HFFc6 (cell line): ENCODE measurements at places on chromosomes 3 and 15.

GRCh38 chr3:119580067-119580760 lies 922 bp downstream of the ADPRH start:
- no peak for DNase-seq

DNA sequence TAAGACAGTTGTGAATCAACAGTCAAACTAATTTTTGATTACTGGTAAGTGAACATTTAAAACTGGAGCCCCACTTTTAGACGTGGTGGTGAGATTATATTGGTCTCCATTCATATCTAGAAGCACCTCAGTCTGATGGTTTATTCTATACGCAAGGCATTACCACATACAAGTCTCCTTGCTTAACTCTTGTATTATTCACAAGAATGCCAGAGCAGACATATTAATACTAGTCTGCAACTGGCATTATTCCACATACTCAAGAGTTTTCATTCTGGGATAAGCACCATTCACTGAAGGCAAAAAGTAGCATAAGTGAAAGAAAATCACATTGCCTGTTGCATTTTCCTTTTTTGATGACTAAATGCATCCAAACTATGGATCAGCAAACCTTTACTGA lies 36.9 kb upstream of the MEIS2 start:
- no peak for DNase-seq

DNA sequence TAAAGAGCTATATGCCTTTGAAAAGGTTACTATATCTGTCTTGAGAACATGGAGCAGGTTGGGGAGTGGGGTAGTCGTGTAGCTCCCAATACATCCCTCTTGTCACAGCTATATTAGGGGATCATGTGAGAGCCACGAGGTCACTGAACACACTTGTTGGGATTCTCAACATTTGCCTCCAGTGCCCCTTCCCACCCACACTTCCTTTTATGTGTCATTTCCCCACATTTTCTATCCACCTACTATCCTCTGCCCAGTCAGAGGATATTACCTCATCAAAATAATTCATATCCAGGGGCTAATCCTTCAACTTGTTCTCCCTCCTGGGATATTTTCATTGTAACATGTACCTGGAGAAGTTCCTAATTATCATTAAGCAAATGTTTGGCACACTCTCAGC lies 85.0 kb downstream of the CYP19A1 start:
- DNase-seq: no peak

DNA sequence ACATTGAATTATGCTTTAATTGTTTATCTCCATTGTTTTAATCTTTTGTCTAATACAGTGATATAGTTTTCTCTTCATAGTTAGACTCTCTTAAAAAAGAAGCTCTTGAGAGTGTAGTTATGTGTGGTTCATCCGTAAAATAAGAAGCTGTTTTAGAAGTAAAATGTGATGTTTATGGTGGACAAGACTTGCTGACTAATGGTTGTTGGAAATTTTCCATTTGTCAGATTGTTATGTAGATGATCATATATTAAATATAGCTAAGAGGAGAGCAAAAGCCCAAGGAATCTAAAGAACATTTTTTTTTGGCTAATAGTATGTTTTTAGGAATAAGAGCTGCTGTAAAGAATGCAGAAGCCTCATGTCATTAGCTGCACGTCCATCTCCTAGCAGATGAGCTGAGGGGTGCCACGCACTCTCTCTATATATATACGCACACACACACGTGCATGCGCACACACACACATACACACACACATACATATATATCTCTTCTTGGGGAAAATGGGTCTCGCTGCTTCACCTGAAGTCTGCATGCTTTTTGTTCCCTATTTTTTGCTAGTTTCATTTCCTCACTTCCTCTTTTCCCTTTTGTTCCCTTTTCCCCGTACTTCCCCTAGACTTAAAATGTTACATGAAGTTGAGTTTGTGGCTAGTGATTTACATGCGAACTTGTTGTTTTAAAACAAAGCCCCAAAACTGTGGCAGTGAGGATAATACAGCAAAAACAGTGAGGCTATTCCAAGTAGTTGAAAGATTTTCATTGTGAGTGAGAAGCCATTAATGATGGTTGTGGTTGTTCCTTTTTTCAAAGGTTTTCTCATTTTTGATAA lies 107.8 kb downstream of the MBNL1 start:
- peak; percentile 66 for DNase-seq

GRCh38 chr3:110731148-110731547 lies 340.5 kb upstream of the NECTIN3 start:
- no peak for DNase-seq

- no peak for DNase-seq
Measured at GRCh38 chr15:56923174-56923591, 4.7 kb downstream of the TCF12 start.

DNA sequence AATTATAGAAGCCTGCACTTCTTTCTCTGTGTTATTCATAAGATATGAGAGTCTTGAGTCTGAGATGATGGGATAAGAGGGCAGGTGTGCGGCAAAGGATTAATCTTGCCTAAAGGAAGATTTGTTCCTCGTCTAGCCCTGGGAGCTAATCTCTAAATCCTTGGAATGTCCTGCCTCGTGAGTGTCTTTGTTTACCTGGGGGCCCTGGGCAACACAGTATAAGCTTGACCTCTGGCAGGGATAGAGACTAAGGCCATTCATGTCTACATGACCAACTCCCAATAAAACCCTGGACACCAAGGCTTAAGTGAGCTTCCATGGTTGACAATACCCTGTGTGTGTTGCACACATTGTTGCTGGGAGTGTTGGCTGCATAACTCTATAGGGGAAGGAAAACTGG lies 3.2 kb upstream of the AGBL1 start:
- DNase-seq: no peak

DNA sequence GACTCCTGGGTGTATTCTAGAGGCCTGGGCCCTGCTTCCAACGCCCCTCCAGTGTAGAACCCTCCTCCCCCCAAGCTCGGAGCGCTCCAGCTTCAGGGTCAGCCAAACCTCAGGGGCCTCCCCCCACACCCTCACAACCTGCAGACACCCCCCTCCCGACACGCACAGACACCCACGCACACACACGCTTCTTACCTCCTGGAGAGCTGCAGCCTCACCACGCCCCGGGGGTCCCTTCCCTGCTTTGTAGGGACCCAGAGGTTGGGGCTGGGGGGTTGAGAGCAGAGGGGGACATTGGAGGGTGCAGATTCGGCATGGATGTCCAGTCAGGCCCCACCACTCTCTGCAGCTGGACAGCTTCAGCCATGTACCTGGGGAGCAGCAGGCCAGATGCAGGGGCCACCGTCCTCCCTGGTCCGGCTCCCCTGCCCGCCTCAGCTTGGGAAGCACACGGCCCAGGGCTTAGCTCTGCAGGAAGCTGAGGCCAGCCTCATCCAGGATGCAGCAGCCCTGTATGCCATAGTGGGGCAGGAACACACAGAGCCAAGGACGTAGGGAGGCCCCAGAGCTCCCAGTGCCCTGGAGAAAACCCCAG lies 13.0 kb downstream of the ZDHHC19 start:
- DNase-seq: no peak

GRCh38 chr15:81239190-81239589 lies 42.5 kb downstream of the IL16 start:
- DNase-seq: no peak

GRCh38 chr3:160886421-160886820 lies 130.4 kb downstream of the PPM1L start:
- DNase-seq: no peak

- peak; percentile 16 for DNase-seq
Measured at GRCh38 chr15:41417418-41418195, 712 bp downstream of the RTF1 start.

GRCh38 chr3:11591002-11591355 lies 52.7 kb downstream of the VGLL4 start:
- DNase-seq: peak; percentile 56

- DNase-seq: peak; percentile 35
Measured at GRCh38 chr3:191473661-191474198, 12.8 kb downstream of the PYDC2 start.

GRCh38 chr15:47959617-47960413 lies 161.0 kb upstream of the SLC24A5 start:
- DNase-seq: no peak

DNA sequence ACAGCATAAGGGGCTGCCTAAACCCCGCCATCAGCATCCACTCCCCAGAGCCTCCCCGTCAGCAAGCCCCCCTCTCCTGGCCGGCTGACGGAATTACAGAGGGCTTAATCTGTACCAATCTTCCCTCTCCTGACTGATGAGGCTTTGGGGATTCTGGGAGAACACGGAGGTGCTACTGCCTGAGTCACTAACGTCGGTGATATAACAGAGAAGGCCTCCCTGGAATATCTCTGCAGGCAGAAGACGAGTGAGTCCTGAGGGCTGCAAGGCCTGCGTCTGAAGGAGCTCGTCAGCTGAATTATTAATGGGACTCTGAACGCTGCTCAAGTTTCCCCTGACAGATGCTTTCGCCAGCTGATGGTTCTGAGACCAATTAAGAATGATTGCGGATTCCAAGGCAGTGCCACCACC lies 147.7 kb downstream of the XXYLT1 start:
- no peak for DNase-seq

- DNase-seq: peak; percentile 66
Measured at GRCh38 chr3:132134611-132135010, 99.8 kb upstream of the CPNE4 start.

GRCh38 chr15:93801206-93801605 lies 430.2 kb upstream of the MCTP2 start:
- DNase-seq: no peak

DNA sequence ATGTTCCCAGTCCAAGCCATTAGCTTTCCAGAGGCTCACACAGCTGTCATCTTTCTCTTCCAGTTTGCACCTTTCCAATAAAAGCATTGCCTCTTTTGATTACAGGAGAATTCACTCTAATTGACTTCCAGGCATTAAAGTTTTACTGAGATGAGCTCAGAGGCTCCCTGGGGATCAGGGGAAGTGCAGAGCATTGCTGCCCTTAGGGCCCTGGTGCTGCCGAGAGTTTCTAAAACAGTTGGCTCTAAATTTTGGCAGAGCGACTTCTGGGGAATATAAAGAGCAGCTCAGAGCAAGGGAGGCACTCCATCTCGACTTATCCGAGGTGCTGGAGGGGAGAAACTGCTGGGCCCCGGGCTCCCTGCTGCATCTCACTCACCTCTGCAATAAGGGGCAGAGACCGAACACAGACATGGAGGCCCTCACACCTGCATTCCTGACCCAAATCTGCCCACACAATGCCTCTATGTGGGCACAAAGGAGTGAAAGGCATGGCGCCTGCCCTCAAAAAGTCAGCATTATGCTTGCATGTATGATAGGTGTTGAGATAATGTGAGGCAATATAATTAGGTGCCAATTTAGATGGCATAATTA lies 61.7 kb downstream of the SCN11A start:
- no peak for DNase-seq

- no peak for DNase-seq
Measured at GRCh38 chr3:104297617-104298016, 1069.1 kb upstream of the ALCAM start.

DNA sequence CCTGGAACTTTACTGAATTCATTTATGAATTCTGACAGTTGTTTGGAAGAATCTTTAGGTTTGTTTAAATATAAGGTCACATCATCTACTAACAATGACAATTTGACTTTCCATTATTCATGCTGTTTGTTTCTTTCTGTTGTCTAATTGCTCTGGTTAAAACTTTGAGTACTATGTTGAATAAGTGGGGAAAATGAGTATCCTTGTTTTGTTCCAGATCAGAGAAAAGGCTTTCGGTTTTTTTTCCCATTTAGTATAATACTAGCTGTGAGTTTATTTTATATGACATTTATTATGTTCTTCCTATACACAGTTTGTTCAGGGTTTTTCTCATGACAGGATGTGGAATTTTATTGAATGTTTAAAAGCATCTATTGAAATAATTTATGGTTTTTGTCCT lies 11.3 kb upstream of the TUBGCP5 start:
- no peak for DNase-seq

GRCh38 chr3:45516829-45517228 lies 77.7 kb upstream of the LIMD1 start:
- no peak for DNase-seq

GRCh38 chr3:13884851-13885703 lies 5.2 kb upstream of the WNT7A start:
- DNase-seq: no peak

DNA sequence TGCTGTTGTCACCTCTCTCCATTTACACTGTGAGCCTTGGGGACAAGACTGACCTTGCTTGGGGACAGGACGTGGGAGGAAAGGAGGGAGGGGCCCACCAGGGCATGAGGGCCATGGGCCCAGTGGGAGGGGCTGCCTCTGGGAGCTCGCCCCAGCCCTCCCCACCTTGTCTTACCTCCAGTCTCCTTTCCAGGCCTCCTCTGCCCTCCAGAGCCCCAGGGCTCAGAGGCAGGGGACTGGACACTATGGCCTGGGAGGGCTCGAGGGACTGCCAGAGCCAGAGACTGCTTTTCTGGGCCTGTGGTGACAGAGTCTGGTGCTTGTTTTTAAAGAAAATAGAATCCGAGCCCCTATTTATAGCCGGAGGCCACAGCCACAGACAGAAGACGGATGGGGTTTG lies 10.2 kb downstream of the CSPG4 start:
- DNase-seq: no peak

DNA sequence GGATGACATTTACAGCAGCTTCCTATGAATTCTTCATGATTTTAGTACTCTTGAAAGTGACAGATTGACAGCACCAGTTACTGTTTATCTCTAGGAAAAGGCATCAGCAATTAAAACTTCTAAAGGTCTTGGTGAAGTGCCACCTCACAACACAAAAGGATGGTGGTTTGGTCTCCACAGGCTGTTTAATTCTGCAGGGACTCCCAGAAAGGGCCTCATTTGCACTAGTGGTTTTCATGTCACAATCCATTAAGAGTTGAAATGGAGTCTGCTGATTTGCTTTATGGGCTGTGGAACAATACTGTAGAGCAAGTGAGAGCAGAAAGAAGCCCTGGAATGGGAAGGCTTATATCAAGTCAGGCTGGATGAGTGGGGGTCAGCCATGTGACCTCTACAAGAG lies 225.3 kb upstream of the KCNMB2 start:
- DNase-seq: no peak

DNA sequence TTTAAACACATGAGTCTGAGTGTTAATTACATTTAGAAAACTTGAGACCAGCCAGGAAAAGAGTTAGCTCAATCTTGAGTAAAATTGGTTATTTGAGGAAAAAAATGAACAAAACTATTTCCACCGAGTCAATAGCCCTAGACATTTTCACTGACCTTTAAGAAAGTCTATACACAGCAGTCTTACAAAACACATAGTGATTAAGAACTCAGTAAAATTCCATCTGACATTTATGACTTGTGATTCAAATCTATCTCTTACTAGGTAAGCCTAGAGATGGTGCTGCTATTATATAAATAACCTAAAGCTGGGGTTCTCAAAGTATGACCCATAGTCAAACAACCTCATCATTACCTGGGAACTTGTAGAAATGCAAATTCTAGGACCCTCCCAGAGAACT lies 109.1 kb upstream of the COL8A1 start:
- DNase-seq: peak; percentile 20

- no peak for DNase-seq
Measured at GRCh38 chr15:90062023-90062442, 40.2 kb downstream of the IDH2 start.

- DNase-seq: no peak
Measured at GRCh38 chr3:45858809-45859543, 17.1 kb upstream of the LZTFL1 start.

DNA sequence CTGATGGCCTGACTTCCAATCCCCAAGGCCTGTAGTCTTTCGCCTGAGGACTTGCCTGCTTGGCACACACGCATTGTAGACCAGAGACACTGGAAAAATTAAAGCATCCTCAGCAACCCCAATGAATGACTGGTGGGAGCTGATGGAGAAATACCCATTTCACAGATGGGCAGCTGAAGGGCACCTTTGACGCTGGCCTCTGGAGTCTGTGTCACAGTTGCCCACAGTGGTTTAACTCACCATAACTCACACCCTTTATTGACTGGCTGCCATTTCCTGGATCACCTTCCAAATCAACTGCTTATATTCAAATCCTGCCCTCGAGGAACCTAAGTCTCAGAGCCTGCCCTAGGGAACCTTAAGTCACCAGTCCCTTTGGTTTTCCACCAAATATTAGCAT lies 183.1 kb downstream of the SHQ1 start:
- DNase-seq: no peak
